ENCODE measurements at places on chromosomes 4 and X.
A peak's percentile ranks its signal among the peaks of the same experiment; 100 is the strongest.

GRCh38 chrX:68829582-68830418 is 979 bp downstream of the EFNB1 start:
- peak; percentile 69 for DNase-seq

DNA sequence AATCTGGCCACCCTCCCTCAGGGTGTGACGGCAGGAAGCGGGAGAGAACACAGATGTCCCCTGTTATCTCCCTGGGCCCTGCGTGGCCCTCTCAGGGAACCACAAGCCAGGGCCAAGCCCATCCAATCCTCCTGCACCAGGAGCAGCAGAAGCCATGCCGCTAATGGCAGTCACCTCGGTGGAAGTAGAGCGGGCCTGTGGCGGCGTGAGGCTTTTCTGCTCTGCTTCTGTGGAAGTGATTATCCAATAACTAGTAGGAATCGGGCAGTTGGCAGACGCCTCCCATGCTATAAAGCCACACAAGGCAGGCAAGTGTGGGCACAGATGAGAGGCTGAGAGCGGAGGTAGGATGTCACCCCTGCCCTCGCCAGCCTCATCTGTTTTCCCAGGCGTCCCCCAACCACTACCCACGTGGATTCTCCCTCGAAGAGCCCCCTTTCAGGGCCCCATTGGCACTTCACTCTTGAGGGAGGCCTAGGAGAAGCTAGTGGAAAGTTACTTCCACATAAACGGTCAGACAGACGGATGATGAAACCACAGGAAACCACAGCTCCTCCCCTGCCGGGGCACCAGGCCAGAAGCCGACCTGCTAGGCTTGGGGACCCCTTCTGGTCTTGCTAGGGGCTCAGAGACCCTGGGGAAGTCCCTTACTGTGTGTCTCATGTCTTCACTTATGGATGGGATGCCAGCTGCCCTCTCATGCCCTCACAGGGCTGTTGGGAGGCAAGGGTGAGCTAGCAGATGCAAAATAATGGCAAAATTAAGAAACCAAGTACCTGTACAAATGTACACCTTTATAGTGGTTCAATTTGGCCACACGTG is 18.8 kb upstream of the TMSB4X start:
- no peak for DNase-seq

GRCh38 chr4:150720973-150721518 is 139.1 kb downstream of the MAB21L2 start:
- no peak for DNase-seq

DNA sequence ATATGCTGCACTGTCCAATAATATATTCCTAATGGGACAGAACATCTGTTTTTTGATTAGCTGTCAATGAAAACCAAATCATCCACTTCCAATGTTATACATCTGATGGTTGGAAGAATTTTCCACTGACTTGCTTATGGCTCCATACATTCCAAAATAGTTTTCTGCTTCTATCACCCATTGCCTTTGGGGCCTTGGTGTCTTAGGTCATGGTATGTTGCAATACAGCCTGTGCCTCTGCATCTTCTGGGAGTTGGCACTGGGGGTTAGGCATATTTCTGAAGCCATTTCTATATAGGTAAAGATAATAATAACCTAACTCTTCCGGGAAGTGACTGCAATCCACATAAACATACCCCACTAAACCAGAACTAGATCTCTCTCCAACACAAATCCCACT is 53.2 kb upstream of the NR3C2 start:
- no peak for DNase-seq

GRCh38 chr4:44532851-44533250 is 84.2 kb upstream of the KCTD8 start:
- no peak for DNase-seq

DNA sequence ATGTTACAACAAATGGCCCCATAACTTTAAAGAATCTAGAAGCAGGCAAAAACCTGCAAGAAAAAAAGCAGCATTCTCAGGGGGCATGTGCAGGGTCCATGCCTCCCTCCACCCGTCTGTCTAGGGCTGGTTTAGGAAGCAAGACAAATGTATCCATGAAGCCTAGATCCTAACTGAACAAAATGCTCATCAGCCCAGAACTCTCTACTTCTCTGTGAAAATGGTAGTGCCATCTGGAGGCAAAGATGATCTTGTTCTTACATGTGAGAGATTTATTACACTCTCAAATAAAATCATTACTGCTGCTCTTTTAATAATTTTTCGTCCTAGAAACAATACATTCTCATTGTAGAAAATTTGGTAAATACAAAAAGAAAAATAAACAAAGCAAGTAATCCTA is 26.7 kb downstream of the NR3C2 start:
- DNase-seq: no peak

GRCh38 chr4:12499693-12500092 is 984.4 kb downstream of the RAB28 start:
- DNase-seq: no peak

GRCh38 chr4:80922941-80923340 is 107.6 kb upstream of the BMP3 start:
- DNase-seq: no peak

- DNase-seq: no peak
Measured at GRCh38 chr4:54723820-54724219, 66.1 kb downstream of the KIT start.

GRCh38 chr4:76540486-76540885 is 105.5 kb downstream of the SHROOM3 start:
- no peak for DNase-seq

GRCh38 chrX:72735561-72735960 is 21.5 kb upstream of the PHKA1 start:
- DNase-seq: no peak

GRCh38 chr4:26964512-26964911 is 103.9 kb downstream of the STIM2 start:
- no peak for DNase-seq

- no peak for DNase-seq
Measured at GRCh38 chr4:24473309-24473721, 111.0 kb downstream of the DHX15 start.

GRCh38 chrX:134849390-134849789 is 141.4 kb upstream of the SMIM10 start:
- DNase-seq: no peak

DNA sequence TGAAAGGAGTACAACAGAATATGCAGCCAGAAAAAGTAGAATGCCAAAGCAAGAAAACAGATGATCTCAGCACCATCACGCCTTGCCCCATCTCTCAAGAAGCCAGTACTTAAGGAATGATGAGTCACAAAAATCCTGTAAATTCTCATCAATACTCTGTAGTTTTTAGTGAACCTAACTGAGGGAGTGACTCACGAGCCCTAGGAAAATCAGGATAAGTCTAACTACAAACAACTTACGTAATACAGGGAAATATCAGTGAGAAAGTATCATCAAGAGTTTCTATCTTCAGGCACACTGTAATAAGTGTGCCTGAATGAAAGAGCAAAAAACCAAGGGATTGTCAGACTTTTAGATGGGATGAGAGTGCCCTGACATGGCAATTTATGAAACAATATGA is 644.4 kb downstream of the STPG2 start:
- no peak for DNase-seq

GRCh38 chr4:83552924-83553323 is 17.0 kb downstream of the GPAT3 start:
- no peak for DNase-seq

DNA sequence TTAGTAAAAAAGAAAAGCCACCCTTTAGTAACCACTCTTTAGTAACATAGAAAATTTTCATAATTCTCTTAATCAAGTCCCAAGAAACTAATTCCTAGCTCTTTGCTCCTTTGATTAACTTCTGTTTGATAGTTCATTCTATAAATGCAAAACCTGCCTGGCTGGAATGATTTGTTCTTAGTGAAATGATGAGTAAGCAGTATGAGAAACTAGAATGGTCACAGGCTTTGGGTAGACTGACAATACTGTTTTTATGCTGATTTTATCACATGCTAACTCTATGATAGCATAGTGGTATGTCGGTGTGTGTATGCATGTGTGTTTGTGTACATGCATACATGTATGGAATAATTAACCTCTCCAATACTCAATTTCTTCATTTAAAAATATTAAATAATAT is 81.2 kb downstream of the SYTL5 start:
- DNase-seq: no peak

DNA sequence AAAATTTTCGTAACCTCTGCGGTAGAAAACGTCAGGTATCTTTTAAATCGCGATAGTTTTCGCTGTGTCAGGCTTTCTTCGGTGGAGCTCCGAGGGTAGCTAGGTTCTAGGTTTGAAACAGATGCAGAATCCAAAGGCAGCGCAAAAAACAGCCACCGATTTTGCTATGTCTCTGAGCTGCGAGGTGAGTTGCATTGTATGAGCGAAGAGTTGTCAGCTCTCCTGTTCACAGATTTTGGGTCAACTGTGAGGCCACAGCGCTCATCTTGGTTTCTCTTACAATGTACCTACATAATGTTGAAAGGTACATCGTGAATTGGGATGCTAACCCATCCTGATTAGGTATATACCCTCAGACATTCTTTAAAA is 486 bp downstream of the CLCN3 start:
- DNase-seq: no peak

DNA sequence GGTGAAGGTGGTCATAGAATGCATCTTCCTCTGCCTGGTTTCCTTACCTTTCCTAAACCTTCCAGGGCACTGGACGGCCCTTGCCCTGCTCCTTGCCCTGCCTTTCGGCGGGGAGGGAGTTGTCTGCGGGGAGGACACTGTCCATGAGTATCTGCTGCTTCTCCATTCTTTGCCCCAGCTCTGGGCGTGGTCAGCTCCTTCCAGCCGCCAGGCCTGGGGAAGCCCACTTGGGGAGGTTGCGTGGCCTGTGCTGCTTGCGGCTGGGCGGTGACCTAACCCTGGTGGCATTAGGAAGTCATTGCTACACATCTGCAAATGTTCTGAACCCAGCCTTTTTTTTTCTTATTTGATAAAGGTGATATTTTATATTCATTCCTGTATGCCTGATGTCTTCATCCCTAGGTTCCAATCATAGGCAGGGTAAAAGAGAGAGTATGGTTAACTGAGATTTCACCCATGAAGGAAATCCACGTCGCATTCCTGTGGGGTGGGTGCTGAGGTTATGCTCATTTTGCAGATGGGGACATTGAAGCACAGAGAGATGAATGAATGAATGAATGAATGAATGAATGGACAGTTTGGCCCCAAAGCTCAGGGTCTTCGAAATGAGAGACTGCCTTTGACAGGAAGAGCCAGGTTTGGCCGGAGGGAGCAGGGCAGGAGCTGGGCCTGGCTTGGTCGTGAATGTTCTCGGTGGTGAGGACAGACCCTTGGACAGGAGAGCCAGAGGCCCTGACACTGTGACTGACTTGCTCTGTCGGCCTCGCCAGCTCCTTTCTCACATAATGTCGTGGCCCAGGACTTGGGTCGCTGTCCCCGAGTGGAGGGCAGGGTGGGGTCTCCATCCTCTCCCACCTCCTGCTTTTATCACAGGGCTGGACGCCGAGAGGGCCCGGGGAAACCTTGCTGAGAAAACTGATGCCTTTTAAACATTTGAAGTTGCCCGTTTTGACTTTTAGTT is 57.8 kb upstream of the GPR78 start:
- no peak for DNase-seq

- no peak for DNase-seq
Measured at GRCh38 chr4:92455951-92456350, 152.2 kb downstream of the GRID2 start.

DNA sequence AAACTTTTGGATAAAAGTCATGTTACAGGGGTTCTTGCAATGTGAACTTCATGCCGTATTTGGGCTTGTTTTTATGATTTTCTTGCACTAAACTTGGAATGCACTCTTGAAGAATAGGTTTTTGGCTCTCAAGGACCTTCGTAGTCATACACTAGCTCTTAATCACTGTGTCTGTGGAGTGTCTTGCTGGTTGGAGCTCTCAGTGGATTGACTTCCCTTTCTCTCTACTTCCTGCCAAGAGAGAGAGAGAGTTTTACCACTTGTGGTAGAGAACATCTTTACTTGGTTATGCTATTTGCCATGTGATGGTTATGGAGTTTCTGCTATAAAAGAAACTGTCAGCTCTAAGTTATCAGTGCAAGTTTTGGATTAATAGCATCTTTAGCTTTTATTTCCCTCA is 112.4 kb downstream of the BMPR1B start:
- DNase-seq: no peak

DNA sequence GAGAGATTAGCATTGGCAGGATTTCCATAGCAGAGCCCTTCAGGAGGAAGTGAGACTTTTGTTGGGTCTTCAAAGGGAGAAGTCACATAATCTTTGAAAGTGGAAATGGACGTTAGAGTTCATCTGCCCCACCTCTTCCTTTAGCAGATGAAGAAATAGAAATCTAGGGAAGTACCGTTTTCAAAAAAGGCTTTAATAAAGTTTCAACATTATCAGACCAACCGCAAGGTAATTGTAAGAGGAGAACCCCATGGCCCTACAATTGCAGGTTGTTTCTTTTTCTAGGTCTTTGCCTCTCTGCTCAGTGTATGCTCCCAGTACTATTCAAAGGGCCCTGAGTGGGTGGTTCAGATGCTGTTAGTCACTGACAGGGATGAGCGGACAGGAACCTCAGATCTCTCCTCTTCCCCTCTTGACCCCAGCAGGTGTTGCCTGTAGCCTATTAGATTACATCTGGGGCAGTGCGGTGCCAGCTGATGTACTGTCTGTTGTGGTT is 48.6 kb upstream of the AP1S2 start:
- no peak for DNase-seq

DNA sequence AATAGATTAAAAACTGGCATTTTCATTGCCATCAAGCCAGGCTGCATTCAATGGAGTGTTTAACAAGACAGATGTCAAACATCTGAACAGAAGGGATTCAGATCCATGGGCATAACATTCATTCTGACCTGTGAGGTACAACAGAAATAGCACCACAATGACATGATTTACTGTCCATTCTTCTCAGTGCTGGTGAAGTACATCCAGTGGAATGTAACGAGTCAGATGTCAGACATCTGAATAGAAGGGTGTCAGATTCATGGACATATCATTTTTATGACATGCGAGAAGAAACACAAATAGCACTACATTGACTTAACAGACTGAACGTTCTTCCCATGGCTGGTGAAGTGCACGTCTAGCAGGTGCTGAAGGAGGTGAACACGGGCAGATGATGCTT is 186.4 kb downstream of the PPP4R3C start:
- DNase-seq: no peak

DNA sequence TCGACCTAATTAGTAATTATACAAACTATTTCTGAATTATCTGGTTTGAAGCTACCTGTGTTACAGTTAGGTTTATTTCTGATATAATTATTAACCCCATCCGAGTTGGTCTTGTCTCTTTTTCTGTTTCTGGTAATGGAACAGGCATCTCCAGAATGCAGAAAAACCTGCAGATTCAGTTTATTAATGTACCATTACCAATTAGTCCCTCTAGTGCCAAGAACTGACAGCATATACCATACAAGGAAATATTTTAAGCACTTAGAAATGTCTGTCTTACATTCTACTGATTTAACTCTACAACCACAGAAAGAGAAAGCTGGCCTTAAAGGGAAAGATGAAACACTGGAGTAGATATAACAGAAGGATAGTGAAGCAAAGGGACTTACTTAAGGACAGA is 570.6 kb downstream of the CENPC start:
- no peak for DNase-seq

DNA sequence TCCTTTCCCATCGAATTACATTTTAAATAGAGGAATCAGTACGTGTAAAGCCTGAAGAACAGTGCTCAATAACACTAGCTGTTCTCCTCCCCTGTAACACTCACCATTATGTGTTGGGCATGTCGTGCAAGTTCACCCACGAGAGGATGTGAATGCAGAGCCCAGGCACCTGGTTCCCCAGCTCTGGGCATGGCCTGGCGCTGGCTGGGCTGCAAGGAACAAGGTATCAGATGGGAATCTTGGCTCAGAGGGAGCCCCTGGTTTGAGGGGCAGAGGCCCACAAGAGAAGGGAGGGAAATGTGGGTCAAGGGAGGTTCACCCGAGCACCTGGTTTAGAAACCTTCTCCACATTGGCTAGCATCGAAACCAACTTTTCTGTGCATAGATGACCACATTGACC is 41.7 kb upstream of the MTM1 start:
- DNase-seq: no peak

Data from coronary artery (tissue), 2 donors.